ENCODE measurements at places on chromosomes 4 and X.

- no peak for DNase-seq
These were observed 280.9 kb upstream of the PRKX start for GRCh38 chrX:3994315-3994714.

DNA sequence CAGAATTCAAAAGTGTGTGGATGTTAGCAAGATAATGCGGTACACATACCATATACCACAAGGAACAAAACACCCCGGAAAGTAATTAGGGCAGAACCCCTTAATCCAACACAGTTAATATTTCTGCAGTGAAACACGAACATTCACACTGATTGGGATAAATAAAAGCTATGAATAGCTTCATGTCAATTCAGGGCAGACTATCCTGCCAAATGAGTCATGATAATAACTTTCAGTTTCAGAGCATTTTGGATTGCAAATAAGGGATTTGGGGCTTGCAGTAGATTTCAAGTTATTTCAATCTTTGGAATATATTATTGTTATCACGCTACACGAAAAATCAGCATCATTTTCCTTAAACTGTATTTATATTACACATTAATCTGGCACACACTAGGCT lies 24.3 kb downstream of the IRF2 start:
- DNase-seq, result no peak

- no peak for DNase-seq
These were observed 339.9 kb upstream of the NOCT start for GRCh38 chr4:138675685-138676084.

DNA sequence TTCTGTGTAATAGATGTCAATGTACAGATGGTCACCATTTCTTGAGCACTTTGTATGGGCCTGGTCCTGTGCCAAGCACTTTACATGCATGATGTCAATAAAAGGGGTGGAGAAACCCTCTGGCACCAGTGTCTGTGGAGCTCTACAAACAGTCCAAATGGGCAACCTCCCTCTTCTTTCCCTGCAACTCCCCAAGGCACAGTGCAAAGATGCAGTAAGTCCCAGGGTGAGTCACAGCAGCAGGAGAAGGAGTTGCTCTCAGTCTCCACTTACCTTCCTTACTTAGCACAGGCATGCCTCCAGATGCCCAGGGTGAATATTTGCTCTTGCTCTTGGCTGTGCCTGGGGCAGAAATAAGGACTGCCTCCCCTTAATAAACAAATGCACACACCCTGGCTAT lies 4.3 kb downstream of the OCIAD2 start:
- no peak for DNase-seq

All from OCI-LY7 (cell line).